ENCODE measurements at places on chromosomes 5 and 9.

DNA sequence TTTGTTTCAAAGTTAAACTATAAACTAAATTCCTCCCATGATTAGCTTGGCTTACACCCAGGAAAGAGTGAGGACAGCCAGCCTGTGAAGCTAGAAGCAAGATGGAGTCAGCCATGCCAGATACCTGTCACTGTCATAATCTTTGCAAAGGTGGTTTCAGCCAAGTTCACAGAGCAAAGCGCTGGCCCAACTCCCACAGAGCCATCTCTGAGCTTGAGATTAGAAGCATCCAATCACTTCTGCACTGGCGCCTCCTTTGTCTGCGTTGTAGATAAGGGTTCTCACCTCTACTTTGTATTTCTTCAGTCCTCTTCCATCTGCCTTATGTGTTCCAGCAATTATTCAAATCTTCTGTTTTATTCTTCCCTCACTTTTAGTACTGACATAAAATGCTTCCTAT, 119.4 kb upstream of the ACO1 start:
- no peak for DNase-seq

GRCh38 chr9:16289639-16290038, 580.8 kb downstream of the BNC2 start:
- DNase-seq = no peak

DNA sequence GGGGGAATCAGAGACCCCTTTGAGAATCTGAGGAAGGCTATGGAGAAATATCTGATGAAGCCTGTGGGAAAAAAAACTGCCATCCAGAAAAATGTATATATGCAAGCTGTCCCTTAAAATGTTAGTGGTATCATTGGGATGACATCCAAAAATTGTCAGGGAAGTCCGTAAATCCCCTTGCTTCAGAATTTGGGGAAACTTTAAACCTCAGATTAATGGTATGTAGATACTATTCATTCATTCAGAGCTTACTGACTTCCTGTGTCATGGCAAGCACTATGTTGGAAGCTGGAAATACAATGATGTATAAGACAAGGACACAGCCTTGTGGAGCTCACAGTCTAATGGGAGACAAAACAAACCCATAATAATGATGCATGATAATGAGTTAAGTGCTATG, 10.9 kb upstream of the MOB3B start:
- DNase-seq = no peak

GRCh38 chr5:139046551-139046950, 151.6 kb downstream of the SIL1 start:
- no peak for DNase-seq

DNA sequence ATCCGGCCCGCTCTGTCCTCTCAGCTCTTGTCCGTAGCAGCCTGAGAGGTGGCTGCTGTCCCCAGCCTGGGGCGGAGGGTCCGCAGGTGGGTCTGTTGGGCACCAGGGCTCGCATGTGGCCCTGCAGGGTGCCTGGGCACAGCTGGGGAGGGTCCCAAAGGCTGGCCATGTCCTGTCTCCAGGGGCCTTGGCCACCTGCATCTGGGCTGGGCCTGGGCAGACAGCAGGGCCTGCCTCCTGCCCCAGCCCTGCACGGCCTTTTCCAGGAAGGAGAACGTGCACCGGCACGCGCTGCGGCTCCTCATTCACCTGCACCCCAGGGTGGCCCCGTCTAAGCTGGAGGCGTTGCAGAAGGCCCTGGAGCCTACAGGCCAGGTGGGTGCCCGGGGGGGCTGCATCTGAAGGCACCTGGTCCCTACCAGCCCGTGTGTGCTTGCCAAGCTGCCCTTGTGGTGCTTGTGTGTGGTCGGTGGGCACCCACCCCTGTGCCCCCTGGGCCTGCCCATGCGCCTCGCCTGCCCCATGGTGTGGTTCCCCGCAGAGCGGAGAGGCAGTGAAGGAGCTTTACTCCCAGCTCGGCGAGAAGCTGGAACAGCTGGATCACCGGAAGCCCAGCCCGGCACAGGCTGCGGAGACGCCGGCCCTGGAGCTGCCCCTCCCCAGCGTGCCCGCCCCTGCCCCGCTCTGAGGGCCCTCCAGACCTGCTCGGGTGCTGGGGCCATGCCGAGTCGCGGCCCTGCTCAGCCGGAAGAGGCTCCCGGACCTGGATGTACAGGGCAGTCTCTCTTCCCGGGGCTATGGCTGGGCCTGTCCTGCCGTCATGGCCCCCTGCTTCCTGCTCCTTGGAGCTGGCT, 5.1 kb upstream of the TOR4A start:
- DNase-seq = no peak

DNA sequence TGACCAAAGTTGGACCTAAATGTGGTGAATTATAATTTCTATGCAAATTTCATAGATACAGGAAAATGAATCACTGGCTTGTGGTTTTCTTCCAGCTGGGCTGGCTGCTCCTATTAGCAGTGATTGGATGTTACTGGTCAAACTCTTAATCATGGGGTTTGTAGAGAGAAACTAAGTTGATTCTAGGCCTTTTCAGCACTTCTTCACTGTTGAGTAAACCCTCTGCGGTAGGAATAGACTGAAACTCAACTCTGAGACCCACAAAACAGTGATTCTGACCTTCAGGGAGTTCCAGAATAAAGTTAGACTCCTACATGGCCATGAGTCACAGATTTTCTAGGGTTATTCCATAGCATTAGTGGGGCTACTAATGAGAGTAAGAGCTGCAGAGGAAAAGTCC, 47.9 kb upstream of the FKTN start:
- DNase-seq = no peak
